ENCODE measurements at places on chromosomes 5 and 9.
A peak's percentile ranks its signal among the peaks of the same experiment; 100 is the strongest.

GRCh38 chr5:107153283-107153682, 517.5 kb downstream of the EFNA5 start:
- no peak for DNase-seq

GRCh38 chr5:32785611-32786254, 74.6 kb downstream of the NPR3 start:
- DNase-seq, result no peak

DNA sequence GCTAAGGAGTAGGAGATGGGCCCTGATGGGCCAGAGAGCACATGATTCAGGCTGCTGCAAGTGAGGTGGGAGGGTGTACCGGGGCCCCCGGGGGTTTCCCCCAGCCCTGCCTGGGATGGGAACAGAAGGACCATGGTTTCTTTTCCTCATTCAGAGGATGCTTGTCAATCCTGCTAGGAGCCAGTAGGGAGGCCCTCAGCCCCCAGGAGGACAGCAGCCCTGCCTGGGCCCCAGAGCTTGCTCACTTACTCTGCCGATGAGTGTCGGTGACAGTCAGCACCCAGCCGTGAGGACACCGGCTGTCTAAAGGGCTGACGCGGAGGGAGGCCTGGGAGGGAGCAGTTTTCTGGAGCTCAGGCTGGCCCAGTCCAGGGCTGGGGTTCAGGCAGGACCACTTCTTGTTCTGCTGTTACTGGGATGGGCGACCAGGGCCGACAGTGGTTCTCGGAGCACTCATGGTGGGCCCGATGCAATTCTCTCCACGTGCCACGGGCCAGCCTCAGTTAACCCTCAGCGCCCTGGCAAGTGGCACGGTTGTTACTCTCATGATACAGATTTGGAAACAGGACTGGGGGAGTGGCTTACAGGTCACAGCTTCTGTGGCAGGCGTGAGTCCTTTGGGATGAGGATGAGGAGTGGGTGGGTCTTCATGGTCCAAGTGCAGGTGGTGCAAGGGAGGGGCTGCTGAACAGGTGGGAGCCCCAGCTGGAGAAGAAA, 1.8 kb downstream of the ARRDC1 start:
- DNase-seq, result no peak

DNA sequence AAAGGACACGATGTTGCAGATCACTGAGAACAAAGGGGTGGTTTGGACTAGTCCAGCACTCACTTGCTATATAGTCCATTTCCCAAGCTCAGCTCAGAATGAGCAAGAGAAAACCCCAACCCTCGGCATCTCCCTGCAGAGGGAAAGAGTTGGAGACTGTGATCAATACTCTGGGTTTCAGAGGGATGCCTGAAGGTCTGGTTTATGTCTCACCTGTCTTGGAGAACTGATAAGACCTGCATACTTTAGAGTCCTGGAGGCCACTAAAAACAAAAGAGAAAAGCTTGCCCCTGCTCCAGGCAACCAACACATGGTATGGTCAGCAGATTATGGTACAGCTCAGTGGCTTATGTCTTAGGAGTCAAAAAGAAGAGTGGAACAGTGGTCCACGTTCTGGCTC, 1006.9 kb downstream of the CDH9 start:
- DNase-seq, result no peak

DNA sequence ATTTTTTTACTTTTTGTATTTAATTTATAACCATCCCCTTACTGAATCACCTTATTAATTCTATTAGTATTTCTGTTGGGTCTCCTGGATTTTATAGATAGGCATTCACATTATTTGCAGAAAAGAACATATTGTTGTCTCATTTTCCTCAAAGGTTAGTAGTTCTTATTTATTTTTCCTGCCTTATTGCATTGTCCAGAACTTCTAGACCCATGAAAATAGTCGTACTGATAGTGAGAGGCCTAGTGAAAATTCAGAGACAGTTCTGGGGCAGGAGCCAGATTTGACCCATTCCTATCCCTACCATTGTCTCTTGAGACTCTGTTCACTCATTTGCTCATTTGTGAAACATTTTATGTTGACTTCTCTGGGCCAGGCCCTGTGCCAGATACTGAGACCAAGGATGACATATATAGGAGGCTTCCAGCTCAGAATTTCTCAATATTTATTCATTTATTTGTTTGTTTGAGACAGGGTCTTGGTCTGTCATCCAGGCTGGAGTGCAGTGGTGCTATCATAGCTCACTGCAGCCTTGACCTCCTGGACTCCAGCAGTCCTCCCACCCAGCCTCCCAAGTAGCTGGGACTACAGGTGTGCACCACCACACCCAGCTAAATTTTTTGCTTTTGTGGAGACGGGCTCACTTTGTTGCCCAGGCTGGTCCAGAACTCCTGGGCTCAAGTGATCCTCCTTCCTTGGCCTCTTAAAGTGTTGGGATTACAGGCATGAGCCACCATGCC, 34.7 kb downstream of the COL27A1 start:
- DNase-seq, result no peak

GRCh38 chr5:160361624-160362228, 8.7 kb downstream of the C1QTNF2 start:
- no peak for DNase-seq

GRCh38 chr5:174665347-174665746, 59.0 kb upstream of the MSX2 start:
- no peak for DNase-seq

- no peak for DNase-seq
Observed at GRCh38 chr9:133951265-133951664, 40.9 kb downstream of the VAV2 start.

- DNase-seq, result peak; percentile 69
Observed at GRCh38 chr9:97615439-97616072, 17.6 kb downstream of the TSTD2 start.

DNA sequence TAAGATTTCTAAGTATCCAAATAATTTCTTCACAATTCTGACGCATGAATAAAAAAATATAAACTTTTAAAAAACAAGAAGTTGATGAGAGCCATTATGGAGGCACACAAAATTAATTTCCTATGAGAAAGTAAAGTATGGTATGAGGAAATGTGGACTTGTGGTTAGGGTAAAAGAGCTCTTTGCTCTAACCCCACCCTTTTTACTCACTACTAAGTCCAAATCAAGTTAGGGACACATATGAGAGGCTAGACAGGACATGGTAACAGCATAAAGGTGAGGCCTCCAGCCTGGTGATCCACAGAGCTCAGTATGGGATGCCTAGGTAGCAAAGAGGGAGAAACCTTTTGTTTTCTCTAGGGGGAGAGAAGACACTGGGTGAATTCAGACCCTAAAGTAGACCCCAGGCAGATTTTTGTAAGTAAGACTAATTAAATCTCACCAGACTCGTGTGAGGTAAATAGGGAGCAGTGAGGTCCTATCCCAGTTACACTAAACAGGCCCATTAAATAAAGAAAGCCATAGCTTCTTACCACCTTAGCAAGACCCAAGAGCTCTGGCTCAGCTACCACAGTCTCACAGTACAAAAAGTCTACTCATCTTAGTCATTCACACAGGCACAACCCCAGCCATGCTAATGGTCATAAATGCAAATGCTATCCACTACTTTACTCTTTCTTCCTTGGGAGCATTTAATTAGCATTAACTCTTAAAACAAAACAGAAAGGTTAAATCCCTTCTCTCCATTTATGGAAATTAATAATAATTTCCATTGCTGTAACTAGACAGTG, 42.6 kb downstream of the MLLT3 start:
- no peak for DNase-seq

- no peak for DNase-seq
Observed at GRCh38 chr5:115530426-115530825, 14.1 kb downstream of the FEM1C start.

DNA sequence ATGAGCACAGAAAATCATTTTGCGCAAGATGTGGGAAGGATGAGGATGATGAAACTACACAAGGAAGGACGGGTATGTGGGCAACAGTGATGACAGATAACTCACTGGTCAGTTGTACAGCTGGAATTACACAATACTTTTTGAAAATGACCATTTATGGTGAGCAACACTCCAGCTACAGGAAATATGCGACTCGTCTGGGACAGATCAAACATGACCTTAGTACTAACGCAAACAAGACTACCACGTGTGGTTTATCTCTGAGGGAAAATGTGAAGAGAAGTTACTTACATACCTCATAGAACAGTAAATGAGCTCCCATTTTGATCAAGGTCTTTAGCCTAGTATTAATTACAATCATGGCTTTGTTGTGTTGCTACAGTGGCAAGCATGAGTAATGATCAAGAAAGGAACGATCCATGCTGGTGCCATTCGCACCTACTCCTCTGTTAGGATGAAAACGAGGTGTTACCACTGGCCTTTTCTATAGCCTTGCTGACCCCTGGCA, 456.9 kb downstream of the BNC2 start:
- no peak for DNase-seq

GRCh38 chr5:170254056-170254455, 21.3 kb downstream of the C5orf58 start:
- DNase-seq, result peak; percentile 81

Data from CD4-positive, alpha-beta T cell treated with Interleukin-12 subunit alpha and Interleukin-12 subunit beta, for 1 hour (primary cell).